ENCODE measurements at places on chromosomes 4 and X.

- DNase-seq = no peak
These were observed 119.6 kb downstream of the PDLIM5 start for GRCh38 chr4:94571298-94571697.

GRCh38 chrX:17072301-17072700, 125.8 kb downstream of the REPS2 start:
- DNase-seq = no peak

- no peak for DNase-seq
These were observed 51.2 kb upstream of the CHRNA9 start for GRCh38 chr4:40283968-40284367.

DNA sequence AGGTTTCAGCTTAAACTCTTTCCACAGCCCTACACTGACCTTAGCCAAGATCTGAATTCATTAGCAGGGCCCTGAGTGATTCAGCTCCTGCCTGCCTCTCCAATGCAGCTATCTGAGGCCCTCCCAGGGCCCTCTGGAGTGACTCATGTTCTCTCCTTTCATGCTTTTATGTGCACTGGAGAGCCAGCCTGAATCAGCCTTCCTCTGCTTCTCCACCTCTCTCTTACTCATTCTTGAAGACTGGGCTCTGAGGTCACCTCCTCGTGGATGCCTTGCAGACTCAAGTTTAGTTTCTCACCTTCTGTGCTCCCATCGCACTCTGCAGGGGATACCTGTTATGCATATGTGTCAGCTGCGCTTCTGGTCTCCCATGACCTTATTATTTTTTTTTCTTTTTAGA, 3.1 kb upstream of the OCIAD2 start:
- DNase-seq = no peak

- DNase-seq = no peak
These were observed 49.6 kb downstream of the LNX1 start for GRCh38 chr4:53541577-53542206.

DNA sequence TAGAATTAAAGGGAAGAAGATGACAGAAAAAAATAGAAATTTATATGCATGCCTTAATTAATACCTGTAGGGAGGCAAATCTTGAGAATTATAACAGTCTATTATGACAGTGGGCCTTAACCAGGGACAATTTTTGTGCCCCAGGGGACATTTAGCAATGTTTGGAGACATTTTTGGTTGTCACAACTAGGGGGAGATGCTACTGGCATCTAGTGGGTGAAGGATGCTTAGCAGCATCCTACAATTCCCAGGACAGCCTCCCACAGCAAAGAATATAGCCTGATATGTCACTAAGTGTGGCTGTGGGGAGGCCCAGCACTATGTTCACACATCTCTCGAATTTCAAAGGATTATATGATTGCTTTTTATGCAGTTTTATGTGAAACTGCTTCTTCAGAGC, 10.5 kb downstream of the GPR82 start:
- DNase-seq = no peak

- DNase-seq = no peak
These were observed 139.9 kb downstream of the CPEB2 start for GRCh38 chr4:15142201-15142600.

- no peak for DNase-seq
These were observed 87.1 kb upstream of the PUDP start for GRCh38 chrX:7235071-7235470.

- DNase-seq = no peak
These were observed 32.4 kb upstream of the KIT start for GRCh38 chr4:54625391-54625790.

GRCh38 chr4:22014222-22014741, 65.7 kb upstream of the KCNIP4 start:
- DNase-seq = no peak

GRCh38 chr4:38717604-38718003, 53.6 kb downstream of the KLF3 start:
- no peak for DNase-seq

GRCh38 chr4:105895583-105896460, 551 bp downstream of the NPNT start:
- peak; percentile 29 for DNase-seq

DNA sequence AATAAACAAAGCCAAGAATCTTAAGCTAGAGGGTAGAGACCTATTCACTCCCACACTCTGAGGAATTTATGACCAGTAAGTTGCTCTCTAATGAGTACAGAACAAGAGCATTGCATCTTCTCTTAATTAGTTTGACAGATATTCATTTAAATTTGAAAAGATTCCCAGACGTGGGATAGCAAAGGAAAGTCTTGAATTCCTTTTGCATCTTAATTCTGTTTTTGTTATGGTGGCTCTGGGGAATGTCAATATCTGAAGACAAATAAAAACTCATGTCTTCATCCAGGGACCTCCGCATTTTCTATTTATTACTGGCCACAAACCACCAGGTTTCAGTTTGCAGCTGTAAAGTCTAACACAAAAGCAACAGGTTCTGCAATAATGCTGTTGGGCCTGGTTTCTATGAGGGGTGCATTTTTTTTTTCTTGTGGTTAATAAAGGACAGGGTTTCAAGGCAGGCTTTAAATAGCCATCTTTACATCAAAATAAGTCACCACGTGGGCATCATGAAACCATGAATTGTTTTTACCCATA, 172.3 kb downstream of the SHROOM3 start:
- no peak for DNase-seq

GRCh38 chr4:48403779-48404178, 62.5 kb downstream of the SLAIN2 start:
- no peak for DNase-seq

DNA sequence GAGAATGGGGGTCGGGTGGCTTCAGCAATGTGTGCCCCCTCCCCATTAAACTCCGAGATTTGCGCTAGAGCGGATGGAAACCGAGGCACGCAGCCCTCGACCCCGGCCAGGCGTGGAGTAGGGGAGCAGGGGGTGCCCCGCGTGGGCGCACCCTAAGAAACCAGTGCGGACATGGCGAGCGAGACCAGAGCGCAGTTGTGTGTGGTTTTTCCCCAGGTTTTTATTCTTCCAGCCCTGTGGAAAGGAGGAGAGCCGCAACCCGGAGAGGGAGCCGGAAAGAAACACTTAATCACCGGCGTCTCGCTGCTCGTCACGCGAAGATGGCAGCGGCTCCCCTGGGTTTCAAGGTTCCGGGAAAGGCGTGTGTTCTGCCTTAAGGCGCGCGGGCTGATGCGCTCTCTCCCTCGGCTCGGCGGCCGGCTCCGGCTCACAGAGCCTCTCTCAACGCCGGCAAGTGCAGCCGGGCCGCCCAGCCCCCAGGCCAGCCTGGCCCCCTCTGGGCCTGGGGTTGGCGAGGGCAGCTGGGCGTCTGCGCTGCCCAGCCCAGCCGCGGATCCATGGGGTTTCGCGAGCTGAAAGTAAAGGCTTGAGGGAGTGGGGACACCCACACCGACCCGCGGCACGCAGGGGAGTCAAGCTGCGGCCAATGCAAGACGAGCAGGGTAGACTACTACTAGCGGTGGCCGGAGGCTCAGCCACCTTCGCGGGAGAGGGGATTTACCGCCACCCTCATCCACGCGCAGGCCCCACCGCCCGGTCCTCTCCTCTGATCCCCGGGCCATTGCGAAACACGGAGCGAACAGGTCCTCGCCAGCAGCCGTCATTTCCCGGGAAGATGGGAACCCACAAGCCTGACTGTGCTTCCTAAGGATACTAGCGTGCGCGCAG, 74.0 kb upstream of the BCOR start:
- no peak for DNase-seq

DNA sequence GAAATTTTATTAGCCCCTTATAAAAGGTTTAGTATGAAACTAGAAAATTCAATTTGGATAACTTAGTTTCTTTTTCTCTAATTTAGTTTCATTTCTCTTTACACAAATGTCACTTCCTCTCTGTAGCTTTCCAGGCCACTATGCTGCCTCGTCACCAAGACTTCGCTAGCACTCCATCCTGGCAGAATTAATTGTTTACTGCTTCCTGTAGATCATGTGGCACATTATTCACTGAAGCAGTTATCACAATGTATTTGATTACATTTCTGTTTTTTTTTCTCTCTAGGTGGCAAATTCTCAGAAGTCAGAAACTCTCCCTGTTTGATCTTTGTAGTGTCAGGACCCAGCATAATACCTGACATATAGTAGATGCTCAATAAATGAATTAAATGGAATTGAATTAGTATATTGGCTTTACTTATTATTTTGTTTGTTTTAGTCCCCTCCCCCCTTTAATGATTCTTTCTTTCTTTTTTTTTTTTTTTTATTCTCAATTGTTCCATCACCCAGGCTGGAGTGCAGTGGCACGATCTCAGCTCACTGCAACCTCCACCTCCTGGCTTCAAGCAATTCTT, 9.3 kb upstream of the SAT1 start:
- DNase-seq = no peak

DNA sequence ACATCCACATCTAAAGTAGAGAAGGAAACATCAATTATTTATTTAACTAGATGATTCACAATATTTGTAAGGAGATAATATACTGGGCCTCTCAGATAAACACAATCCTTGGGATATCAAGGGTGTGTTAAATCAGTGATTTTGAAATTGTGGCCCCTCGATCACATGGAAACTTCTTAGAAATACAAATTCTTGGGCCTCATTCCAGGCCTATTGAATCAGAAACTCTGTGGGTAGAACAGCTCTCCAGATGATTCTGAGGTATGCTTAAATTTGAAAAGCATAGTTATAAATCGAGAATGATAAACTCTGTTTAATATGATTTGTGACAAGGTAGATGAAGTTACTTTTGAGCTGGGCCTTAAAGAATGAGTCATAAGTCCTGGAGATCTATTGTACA, 64.3 kb upstream of the GPR174 start:
- DNase-seq = no peak

DNA sequence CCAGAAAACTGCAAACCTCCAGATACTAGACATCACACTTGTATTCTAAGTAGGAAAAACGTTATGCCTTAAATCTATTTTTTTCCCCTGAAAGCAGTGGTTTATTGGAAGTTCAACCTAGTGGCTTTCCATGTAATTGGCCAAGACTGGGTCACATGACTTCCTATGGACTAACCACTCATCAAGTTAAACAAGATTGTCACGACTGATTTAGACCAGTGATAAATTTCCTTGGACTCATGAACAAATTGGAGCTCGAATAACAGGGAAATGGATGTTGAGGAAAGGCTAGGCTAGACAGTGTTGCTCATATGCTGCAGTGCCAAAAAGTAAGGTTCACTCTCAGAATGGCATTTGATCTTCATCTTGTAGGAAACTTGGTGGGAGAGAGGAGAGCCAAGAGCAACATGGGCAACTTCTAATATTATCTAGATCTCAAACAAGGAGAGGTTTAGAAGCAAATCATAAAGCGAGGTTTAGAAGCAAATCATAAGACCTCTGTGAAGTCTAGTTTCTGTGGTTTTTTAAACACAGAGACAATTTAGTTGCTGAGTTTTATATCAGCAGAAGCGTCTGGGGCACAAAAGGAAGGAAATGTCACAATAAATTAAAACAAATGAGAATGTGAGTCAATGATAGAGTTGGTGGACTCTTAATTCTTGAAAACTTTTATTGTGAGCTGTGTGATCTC, 165.6 kb upstream of the BOD1L1 start:
- DNase-seq = no peak

GRCh38 chr4:176482972-176483371, 163.2 kb downstream of the SPCS3 start:
- DNase-seq = no peak

DNA sequence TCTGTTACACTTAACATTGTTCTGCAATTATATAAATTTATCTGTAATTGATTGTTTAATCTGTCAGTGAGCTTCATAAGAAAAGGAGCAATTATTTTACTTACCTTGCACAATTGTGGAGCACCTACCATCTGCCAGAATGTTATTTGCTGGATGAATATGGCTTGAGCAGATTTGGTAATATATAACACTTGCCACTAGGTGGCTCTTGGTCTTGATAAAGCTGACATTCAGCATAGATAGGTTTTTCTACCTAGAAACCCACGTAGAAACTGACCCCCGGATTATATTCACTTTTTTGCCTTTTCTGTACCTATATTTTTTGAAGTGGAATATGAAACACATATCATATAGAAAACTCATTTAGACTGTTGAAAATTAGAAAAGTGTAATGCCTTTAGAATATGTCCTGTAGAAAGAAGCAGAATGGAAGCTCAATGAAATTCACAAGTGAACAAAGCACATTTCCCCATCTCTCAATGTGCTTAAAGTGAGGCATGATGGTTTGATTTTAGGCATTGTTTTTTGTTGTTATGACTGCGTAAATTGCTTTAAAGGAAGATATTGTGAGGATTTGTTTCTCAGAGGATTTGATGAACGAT, 9.5 kb downstream of the RBPJ start:
- DNase-seq = no peak

DNA sequence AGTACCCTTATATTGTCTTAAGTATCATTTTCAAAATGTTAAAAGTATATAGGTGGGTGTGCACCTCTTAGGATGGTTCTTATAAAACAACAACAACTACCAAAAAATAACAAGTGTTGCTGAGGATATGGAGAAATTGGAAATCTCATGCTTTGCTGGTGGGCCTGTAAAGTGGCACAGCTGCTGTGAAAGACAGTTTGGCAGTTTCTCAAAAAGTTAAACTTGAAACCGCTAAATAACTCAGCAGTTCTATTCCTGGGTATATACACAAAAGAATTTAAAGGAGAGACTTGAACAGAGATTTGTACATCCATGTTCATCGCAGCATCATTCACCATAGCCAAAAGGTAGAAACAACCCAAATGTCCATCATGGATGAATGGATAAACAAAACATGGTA, 65.5 kb downstream of the HAND2 start:
- no peak for DNase-seq

- DNase-seq = no peak
These were observed 672 bp downstream of the PGM2 start for GRCh38 chr4:37827030-37827685.

GRCh38 chr4:186018784-186019183, 50.2 kb upstream of the TLR3 start:
- no peak for DNase-seq

DNA sequence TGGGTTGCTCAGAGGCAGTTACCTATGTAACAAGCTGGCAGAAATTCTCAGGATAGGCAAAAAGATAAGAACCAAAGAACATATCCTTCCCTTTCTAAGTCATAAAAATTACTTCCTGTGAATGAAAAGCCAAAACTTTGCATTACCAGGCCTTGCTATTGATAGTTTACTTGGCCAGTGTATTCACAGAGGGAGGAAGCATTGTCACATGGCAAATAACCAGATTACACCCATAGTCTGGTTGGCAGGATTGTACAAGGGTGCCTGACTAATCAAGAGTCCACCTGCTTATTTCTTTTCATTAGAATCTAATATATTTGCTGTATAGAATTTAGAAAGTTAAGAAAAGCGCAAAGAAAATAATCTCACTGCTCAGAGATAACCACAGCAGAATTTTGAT, 14.1 kb downstream of the XIAP start:
- no peak for DNase-seq

- DNase-seq = peak; percentile 2
These were observed 850.4 kb upstream of the FRG1 start for GRCh38 chr4:189090174-189090814.

GRCh38 chrX:40496728-40497127, 84.0 kb upstream of the ATP6AP2 start:
- DNase-seq = no peak

DNA sequence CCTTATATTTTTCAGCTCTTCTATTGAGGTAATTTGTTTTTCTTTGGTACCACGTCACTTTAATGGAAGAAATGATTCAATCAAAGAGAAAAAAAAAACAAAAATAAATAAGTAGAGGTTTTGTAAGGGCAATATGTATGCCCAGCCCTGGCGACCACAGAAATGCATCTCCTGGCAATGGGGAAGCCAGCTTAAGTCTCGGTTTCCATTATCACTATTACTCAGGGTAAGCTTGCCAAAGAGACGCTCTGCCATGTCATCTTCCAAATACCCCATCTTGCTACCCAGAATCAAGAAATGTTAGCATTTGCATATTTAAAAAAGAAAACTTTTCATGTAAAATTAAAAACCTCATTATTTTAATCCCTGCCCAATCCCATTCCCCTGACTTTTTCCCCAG, 68.8 kb downstream of the FAM47C start:
- DNase-seq = no peak

Measured in NCI-H748 treated with DMSO at 0.1 percent for 48 hours (cell line).